Spinal cord (tissue), 10 donors: ENCODE measurements at places on chromosomes 4 and X. TPM values are rescaled to one million over a fixed set of nuclear protein-coding genes. Genes with fewer than 3 reads are reported as not detected.

DNA sequence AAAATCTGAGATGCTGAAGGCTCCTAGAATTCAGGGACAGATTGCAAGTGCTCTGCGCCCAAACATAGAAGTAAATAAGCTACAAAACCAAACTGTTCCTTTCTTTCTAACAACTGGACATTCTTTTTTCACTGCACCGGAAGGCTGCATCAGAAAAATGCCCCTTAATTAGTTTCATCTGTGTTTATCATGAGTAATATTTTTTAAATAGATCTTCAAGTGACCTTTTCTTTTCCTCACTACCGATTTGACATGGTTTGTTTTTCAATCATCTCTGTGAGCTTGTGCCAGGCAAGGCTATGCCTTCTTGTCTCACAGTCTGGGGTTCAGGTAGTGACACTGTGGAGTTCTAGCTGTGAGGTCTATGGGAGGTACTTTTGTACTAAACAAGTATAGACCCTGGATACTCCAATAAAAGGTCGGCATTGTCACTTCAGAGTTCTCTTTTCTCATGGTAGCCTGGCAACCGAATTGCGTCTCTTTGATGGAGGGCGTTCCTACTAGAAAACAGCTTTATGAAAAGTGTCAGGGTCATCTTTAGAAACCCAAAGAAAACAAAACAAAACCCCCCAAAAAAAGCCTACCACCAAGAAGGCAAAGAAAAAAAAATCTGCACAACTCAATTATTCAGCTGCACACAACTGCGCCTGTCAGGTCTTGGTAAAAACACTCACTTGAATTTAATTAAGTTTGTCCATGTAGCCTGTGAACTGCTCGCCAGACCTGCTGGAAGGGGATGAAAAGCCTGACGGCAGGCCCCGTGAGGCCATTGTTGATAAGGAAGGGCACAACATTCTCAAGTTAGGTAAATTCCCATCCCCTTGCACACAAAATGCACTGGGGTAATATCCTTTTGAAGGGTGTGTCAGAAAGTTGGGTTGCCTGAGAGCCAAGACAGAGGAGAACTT is 22.8 kb upstream of the ADAMTS3 start:
- no peaks in the 10 kb centered on the region for H3K36me3 ChIP-seq
- no peaks in the 10 kb centered on the region for H3K27me3 ChIP-seq
- no peaks in the 10 kb centered on the region for H3K4me1 ChIP-seq

DNA sequence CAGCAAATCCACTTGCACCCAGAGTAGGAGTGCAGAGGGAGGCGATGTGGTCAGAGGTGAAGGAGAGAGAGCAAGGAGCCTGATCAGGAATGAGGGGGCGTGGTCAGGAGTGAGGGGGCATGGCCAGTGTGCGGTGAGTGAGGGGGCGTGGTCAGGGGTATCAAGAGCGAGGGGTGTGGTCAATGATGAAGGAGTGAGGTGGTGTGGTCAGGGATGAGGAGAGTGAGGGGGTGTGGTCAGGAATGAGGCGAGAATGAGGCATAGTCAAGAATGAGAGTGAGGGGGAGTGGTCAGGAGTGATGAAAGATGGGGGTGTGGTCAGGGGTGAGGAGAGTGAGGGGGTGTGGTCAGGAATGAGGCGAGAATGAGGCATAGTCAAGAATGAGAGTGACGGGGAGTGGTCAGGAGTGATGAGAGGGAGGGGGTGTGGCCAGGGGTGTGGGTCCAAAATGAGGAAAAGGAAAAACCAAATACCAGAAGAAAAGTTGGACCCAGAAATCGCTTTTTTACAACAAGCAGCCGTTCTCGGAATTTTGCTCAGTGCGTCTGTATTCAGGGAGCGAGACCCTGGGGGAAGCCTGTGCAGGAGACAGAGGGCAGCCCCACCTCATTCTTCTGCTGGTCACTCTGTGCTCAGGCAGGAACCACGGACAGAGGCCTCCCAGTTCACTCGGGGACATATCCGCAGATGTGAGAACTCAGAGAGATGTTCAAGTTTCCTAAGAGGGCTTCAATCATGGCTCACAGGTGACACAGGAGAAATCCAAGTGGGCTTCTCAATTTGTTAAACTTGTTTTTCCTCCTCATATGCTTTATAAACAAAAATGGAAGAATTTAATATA is 47.5 kb downstream of the MAGEA1 start:
- H3K4me3 ChIP-seq: no peak overlapping the region
- no peak overlapping the region for H3K27ac ChIP-seq
- H3K27me3 ChIP-seq: no peaks in the 10 kb centered on the region
- H3K4me1 ChIP-seq: no peaks in the 10 kb centered on the region

DNA sequence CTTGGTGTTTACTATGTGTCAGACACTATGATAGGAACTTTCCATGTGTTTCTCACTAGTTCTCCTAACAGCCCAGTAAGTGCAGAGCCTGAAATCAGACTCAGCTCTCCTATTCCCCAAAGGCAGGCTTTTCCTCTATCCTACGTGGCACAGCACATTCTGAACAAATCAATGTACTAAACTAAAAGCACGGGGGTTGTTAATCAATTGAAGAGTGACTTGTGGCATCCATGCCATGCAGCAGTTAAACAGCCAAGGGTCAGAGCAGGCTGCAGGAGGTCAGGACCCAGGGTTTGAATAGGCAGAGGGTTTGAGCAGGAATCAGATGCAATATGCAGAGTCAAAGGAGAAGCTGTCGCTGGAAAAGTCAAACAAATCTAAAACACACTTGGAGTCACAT is 289.7 kb upstream of the LDB2 start:
- no peaks in the 10 kb centered on the region for H3K36me3 ChIP-seq
- no peak overlapping the region for H3K27ac ChIP-seq
- no peaks in the 10 kb centered on the region for H3K4me1 ChIP-seq
- no peak for DNase-seq
- H3K27me3 ChIP-seq: no peaks in the 10 kb centered on the region

GRCh38 chrX:117996918-117997480 is 119.6 kb downstream of the KLHL13 start:
- no peak for DNase-seq
- H3K27ac ChIP-seq: no peak overlapping the region
- no peaks in the 10 kb centered on the region for H3K36me3 ChIP-seq
- H3K27me3 ChIP-seq: no peaks in the 10 kb centered on the region

DNA sequence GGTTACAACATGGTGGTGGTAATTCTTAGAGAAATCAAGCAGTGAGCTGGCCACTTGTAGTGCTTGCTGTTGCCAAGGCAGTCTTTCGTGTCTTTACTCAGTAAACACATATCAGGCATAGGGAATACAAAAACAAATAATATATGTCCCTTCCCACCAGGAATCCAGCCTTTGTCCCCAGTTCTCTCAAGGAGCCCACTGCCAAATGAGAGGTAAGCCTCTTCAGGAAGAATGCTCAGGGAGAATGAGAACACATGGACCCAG is 421 bp upstream of the PLAC1 start:
- H3K4me1 ChIP-seq: no peaks in the 10 kb centered on the region
- H3K27me3 ChIP-seq: no peaks in the 10 kb centered on the region
- DNase-seq: no peak
- no peak overlapping the region for H3K4me3 ChIP-seq

FGF13 gene
- 129 TPM for total RNA-seq

GRCh38 chr4:83012200-83012686 is 1.6 kb upstream of the LIN54 start:
- peak; percentile 31 for DNase-seq
- H3K4me1 ChIP-seq: peaks cover 11% of the 10 kb centered on the region
- no peaks in the 10 kb centered on the region for H3K27me3 ChIP-seq
- peak overlapping the region; percentile 93 for H3K4me3 ChIP-seq

MAMLD1 gene
- 5.5 TPM for total RNA-seq

GRCh38 chr4:122170775-122171174 is 18.6 kb downstream of the BLTP1 start:
- no peaks in the 10 kb centered on the region for H3K4me1 ChIP-seq
- H3K27me3 ChIP-seq: no peaks in the 10 kb centered on the region
- no peak overlapping the region for H3K4me3 ChIP-seq
- no peaks in the 10 kb centered on the region for H3K36me3 ChIP-seq
- H3K27ac ChIP-seq: no peak overlapping the region

GRPEL1 gene
- 31.1 TPM for total RNA-seq

FAM47A gene
- total RNA-seq: not detected

ELOVL6 gene
- total RNA-seq: 12.7 TPM

FABP2 gene
- total RNA-seq: not detected

HPGD gene
- total RNA-seq: 14.8 TPM
